ENCODE measurements at places on chromosomes 13 and 19. TPM values are rescaled to one million over a fixed set of nuclear protein-coding genes. Genes with fewer than 3 reads are reported as not detected.

ZNF541 gene
- 0.53 TPM for total RNA-seq

STARD13 gene
- total RNA-seq = 0.36 TPM

TEX101 gene
- total RNA-seq = not detected

KIR3DL1 gene
- total RNA-seq = not detected

GRCh38 chr13:67306742-67307141 lies 76.6 kb upstream of the PCDH9 start:
- no peak overlapping the region for H3K27ac ChIP-seq
- no peak overlapping the region for H3K4me3 ChIP-seq
- H3K27me3 ChIP-seq = no peaks in the 10 kb centered on the region
- H3K36me3 ChIP-seq = no peaks in the 10 kb centered on the region
- no peaks in the 10 kb centered on the region for H3K4me1 ChIP-seq

DNA sequence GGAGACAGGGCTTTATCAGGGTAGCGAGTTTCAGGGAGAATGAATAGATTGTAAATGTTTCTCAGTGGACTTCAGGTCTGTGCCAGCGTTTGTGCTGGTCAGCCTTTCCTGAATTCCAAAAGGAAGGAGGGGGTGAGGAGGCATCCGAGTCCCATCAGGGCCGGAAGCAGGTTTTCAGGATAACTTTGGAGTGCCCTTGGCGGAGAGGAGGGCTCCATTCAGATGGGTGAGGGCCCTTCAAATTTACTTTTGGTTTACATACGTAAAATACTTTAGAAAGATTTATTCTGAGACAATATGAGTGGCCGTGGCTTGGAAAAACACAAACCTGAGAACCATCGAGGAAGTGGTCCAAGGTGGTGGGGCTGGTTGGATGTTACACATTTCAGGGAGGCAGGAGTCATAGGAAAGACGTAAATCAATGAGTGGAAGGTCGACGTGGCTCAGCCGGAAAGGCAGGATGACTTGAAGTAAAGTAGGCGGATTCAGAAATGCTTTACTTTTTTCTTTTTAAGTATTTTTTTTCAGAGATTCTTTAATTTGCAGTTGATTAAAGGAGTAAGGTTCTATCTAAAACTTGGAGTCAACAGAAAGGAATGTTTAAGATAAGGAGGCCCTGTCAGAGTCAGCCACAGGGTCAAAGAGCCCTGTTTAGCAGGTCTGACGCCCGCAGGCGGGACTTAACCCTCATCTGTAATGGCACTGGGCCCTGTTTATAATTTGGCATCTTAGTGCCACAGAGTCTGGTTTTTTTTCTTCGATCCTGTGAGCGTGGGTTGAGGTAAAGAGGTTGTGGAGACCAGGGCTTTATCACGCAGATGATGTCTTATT lies 32.8 kb downstream of the ATP11A start:
- DNase-seq = no peak
- peaks cover 20% of the 10 kb centered on the region for H3K4me1 ChIP-seq
- H3K4me3 ChIP-seq = no peak overlapping the region
- no peaks in the 10 kb centered on the region for H3K36me3 ChIP-seq

- H3K4me3 ChIP-seq = no peak overlapping the region
- no peak overlapping the region for H3K27ac ChIP-seq
- no peaks in the 10 kb centered on the region for H3K4me1 ChIP-seq
These were observed 23.2 kb upstream of the GTF3A start for GRCh38 chr13:27401210-27401609.

- no peaks in the 10 kb centered on the region for H3K4me1 ChIP-seq
- H3K4me3 ChIP-seq = no peak overlapping the region
- no peak overlapping the region for H3K27ac ChIP-seq
- no peaks in the 10 kb centered on the region for H3K27me3 ChIP-seq
- DNase-seq = no peak
These were observed 54.0 kb upstream of the F7 start for GRCh38 chr13:113051641-113052040.

- no peak for DNase-seq
- H3K4me1 ChIP-seq = no peaks in the 10 kb centered on the region
- no peak overlapping the region for H3K27ac ChIP-seq
- no peaks in the 10 kb centered on the region for H3K36me3 ChIP-seq
These were observed 70.6 kb downstream of the ZNF557 start for GRCh38 chr19:7140137-7140536.

DNA sequence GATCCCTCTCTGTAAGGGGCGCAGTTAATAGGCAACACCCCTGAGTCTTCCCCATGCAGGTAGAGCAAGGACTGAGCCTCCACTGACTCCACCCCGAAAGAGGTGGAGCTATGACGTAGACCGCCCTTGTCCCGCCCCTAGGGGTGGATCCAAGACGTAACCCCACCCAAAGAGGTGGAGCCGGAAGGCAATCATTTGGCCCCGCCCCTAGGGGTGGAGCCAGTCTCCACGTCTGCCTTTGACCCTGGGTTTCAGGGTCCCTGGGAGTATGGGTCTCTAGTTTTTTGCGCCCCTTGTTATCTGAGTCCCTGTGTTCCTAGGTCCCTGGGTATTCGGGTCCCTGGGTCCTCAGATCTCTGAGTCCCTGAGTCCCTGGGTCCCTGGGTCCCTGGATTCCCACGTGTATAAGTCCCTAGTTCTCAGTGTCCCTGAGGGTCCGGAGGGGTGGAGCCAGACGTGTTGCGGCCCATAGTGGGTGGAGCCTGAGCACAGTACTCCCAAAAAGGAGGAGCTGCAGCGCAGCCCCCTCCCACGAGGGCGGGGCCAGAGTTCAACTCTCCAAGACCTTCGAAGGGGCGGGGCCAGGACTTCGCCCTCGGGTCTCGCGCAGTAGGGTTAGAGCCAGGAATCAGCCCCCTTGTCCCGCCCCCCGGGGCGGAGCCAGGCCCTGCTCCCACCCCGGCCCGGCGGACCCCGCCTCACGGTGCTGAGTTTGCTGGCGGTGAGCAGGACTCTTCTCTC lies 5.3 kb downstream of the DENND1C start:
- peaks cover 33% of the 10 kb centered on the region for H3K36me3 ChIP-seq
- peak overlapping the region; percentile 7 for H3K27ac ChIP-seq
- no peaks in the 10 kb centered on the region for H3K27me3 ChIP-seq
- peaks cover 30% of the 10 kb centered on the region for H3K4me1 ChIP-seq
- DNase-seq = peak; percentile 59

GRCh38 chr13:70253834-70254233 lies 145.6 kb upstream of the KLHL1 start:
- no peak overlapping the region for H3K27ac ChIP-seq
- no peak for DNase-seq
- no peak overlapping the region for H3K4me3 ChIP-seq
- H3K4me1 ChIP-seq = no peaks in the 10 kb centered on the region

DNA sequence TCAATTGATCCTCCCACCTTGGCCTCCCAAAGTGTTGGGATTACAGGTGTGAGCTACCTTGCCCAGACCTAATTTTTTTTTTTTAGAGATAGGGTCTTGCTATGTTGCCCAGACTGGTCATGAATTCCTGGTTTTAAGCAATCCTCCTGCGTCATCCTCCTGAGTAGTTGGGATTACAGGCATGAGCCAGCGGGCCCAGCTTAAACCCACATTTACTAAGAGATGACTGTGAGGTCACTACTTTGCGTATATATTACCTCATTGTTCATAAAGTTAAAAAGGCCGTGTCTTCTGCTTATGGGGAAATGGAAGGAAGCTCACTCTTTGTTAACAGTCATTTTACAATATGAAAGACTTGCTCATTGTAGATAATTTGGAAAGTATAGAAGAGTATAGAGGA lies 39.6 kb upstream of the C1QTNF9 start:
- peaks cover 98% of the 10 kb centered on the region for H3K4me1 ChIP-seq
- H3K36me3 ChIP-seq = no peaks in the 10 kb centered on the region
- H3K27me3 ChIP-seq = no peaks in the 10 kb centered on the region
- peak overlapping the region; percentile 10 for H3K4me3 ChIP-seq
- H3K27ac ChIP-seq = peak overlapping the region; percentile 90

GRCh38 chr13:37277435-37278144 lies 172.1 kb upstream of the CSNK1A1L start:
- H3K4me3 ChIP-seq = no peak overlapping the region
- H3K27ac ChIP-seq = no peak overlapping the region
- DNase-seq = no peak
- H3K36me3 ChIP-seq = no peaks in the 10 kb centered on the region

DNA sequence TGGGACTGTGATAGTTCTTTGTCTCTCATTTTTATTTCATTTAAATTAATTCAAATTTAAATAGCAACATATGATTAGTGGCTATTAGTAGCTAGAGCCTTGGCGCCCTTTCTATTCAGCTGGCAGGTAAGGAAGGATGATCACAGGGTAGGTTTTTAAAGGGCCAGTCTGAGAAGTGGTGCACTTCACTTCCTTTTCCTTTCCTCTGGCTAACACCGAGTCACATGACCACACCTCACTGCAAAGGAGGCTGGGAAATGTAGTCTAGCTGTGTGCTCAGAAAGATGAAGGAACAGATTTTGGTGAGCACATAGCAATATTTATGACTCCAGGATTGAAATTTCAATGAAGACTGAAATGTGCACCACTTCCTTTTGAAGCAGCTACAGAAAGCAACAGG lies 128.7 kb downstream of the TSHZ3 start:
- H3K4me3 ChIP-seq = no peak overlapping the region
- H3K27me3 ChIP-seq = no peaks in the 10 kb centered on the region
- H3K4me1 ChIP-seq = peaks cover 5% of the 10 kb centered on the region
- H3K36me3 ChIP-seq = no peaks in the 10 kb centered on the region
- peak; percentile 48 for DNase-seq

- H3K27me3 ChIP-seq = no peaks in the 10 kb centered on the region
- no peak overlapping the region for H3K4me3 ChIP-seq
- H3K4me1 ChIP-seq = no peaks in the 10 kb centered on the region
- no peaks in the 10 kb centered on the region for H3K36me3 ChIP-seq
- DNase-seq = no peak
- no peak overlapping the region for H3K27ac ChIP-seq
These were observed 6.3 kb downstream of the PMIS2 start for GRCh38 chr19:35592226-35592625.

- H3K36me3 ChIP-seq = no peaks in the 10 kb centered on the region
- no peak overlapping the region for H3K27ac ChIP-seq
- H3K4me3 ChIP-seq = no peak overlapping the region
- H3K4me1 ChIP-seq = no peaks in the 10 kb centered on the region
- H3K27me3 ChIP-seq = no peaks in the 10 kb centered on the region
These were observed 516.5 kb downstream of the SUCLA2 start for GRCh38 chr13:47484548-47484947.

GRCh38 chr13:99916366-99917103 lies 55.0 kb downstream of the ZIC5 start:
- peak; percentile 52 for DNase-seq
- peaks cover 24% of the 10 kb centered on the region for H3K4me1 ChIP-seq
- H3K27me3 ChIP-seq = no peaks in the 10 kb centered on the region

DNA sequence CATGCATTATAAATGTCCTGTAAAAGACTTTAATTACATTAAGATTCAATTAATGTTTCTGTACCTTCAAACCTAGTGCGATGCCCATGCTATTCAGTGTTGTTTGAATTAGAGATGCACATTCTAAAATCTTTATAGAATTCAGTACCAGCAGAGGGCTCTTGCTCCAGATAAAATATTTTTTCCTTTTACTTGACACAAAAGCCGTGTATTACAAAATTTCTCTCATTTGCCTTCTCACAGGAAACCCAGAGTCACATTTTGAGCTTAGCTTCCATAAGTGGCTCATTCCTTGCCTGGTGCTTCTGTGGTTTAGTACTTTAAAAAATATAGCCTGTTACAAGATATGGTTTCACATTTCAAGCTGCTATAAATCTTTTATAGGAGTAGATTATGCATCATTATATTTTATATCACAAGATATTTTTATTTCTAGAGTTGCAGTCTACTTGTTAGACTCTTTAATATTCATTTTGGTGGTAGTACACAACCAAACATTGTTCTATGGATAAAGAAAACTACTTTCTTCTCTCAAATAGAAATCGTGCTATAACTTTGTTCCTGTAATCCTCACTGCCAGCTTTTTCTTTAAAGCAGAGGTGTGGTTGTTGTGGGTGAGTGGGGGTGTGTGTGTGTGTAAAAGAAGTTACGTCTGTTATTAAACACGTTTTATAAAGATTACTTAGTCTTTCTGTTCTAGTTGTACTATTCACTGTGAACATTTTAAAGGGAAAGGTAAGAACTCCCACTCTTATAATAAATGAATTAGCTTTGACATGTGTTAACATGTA lies 101.4 kb downstream of the RNF17 start:
- no peak overlapping the region for H3K27ac ChIP-seq
- H3K4me1 ChIP-seq = no peaks in the 10 kb centered on the region
- H3K27me3 ChIP-seq = no peaks in the 10 kb centered on the region
- DNase-seq = no peak
- no peaks in the 10 kb centered on the region for H3K36me3 ChIP-seq
- no peak overlapping the region for H3K4me3 ChIP-seq

- H3K36me3 ChIP-seq = no peaks in the 10 kb centered on the region
- H3K27ac ChIP-seq = no peak overlapping the region
- no peaks in the 10 kb centered on the region for H3K27me3 ChIP-seq
- DNase-seq = no peak
- H3K4me3 ChIP-seq = no peak overlapping the region
These were observed 429.3 kb downstream of the DIAPH3 start for GRCh38 chr13:59734393-59734792.

- H3K36me3 ChIP-seq = no peaks in the 10 kb centered on the region
- no peak overlapping the region for H3K4me3 ChIP-seq
- H3K27ac ChIP-seq = no peak overlapping the region
- H3K4me1 ChIP-seq = no peaks in the 10 kb centered on the region
- DNase-seq = no peak
- no peaks in the 10 kb centered on the region for H3K27me3 ChIP-seq
These were observed 91.9 kb upstream of the STARD13 start for GRCh38 chr13:33377411-33377810.

DNA sequence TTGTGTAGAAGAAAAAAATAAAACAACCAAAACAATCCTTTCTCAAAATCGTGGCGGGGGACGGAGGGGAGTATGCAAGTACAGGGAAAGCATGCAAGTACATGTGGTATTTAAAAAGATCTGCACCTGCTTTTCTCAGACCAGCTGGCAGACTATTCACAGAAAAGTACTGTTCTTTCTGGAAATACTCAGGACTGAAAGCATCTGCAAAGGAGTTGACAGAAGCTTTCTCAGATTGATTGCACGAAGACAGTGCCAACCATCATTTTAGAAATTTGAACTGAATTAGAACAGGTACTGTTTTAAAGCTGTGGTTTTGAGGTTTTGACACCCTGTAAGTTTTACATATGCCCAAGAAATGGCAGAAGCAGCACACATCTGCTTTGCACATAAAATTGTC lies 19.8 kb upstream of the PCDH8 start:
- no peak for DNase-seq
- no peak overlapping the region for H3K4me3 ChIP-seq
- H3K27ac ChIP-seq = no peak overlapping the region
- no peaks in the 10 kb centered on the region for H3K27me3 ChIP-seq
- H3K36me3 ChIP-seq = no peaks in the 10 kb centered on the region

DNA sequence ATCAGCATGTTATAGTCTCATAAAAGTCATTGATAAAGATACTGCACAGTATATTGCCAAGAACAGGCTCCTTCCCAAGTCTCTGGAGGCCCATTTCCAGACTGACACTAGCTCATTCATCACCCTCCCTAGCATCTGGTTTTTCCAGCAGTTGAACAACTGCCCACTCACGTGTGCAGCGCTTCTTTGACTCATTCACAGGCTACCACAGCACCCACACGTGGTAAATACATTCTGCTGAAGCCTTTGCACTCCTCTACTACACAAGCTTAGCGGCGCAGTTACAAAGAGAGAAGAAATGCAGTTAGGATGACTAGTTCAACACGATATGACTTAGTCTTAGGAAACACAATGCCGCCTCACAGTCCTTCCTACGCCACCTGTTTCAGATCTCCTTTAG lies 87.7 kb downstream of the DOCK9 start:
- DNase-seq = no peak
- H3K4me1 ChIP-seq = no peaks in the 10 kb centered on the region
- H3K27me3 ChIP-seq = no peaks in the 10 kb centered on the region
- H3K4me3 ChIP-seq = no peak overlapping the region
- peaks cover 21% of the 10 kb centered on the region for H3K36me3 ChIP-seq

Data from CD4-positive, alpha-beta memory T cell (primary cell).